ENCODE measurements at places on chromosomes 12 and 14.

DNA sequence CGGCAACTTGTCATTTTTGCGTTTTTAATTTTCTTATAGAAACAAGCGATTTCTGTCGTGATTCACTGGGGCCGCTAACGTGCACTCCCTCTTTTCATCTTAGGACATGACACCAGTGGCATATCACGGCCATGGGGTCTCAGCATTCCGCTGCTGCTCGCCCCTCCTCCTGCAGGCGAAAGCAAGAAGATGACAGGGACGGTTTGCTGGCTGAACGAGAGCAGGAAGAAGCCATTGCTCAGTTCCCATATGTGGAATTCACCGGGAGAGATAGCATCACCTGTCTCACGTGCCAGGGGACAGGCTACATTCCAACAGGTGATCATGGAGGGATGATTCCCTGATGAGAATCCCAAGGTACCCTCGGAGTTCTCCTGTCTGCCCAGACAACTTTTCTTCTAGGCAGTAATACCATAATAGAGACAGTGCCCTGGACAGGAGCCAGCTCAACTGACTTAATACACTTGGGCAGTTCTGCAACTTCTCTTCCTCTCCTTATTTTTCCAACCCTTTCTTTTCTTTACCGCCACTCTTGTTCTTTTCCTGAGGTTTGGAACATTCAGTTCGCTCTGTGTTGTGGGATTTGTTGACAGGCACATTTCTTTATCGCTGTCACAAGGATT, 821 bp downstream of the TMEM106C start:
- peak; percentile 71 for DNase-seq

GRCh38 chr14:103624860-103625259, 4.2 kb upstream of the KLC1 start:
- peak; percentile 64 for DNase-seq

GRCh38 chr12:109140560-109140959, 24.2 kb downstream of the ACACB start:
- DNase-seq, result no peak

DNA sequence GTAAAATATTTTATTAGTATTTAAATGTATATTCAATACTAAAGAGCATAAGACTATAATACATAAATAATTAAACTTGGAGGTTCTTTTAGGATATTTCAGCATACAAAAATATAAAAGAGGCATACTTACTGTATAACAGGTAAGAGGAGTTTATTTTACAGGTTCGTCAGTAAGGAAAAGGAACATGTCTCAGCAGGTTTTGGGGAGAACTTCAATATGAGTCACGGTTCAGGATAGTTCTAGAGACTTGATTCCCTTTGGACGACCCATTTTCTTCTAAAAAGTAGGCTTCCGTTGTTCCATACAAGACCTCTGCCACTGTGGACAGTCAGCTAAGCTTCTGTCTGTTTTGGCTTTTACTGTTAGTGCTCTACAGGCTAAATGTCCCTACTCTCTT, 181.1 kb downstream of the ALX1 start:
- no peak for DNase-seq

GRCh38 chr12:45310627-45310968, 94.7 kb downstream of the ANO6 start:
- DNase-seq, result no peak
